ENCODE measurements at places on chromosomes 1 and 21. TPM values are rescaled to one million over a fixed set of nuclear protein-coding genes. Genes with fewer than 3 reads are reported as not detected.

The OR10J1 gene
- polyA plus RNA-seq: not detected

The SLC16A4 gene
- polyA plus RNA-seq: 8.5 TPM

- DNase-seq: no peak
Measured at GRCh38 chr1:18643154-18644012, 12.7 kb downstream of the PAX7 start.

- no peak for DNase-seq
Measured at GRCh38 chr1:22676916-22677583, 24.0 kb downstream of the C1QB start.

The SPATA46 gene
- not detected for polyA plus RNA-seq

DNA sequence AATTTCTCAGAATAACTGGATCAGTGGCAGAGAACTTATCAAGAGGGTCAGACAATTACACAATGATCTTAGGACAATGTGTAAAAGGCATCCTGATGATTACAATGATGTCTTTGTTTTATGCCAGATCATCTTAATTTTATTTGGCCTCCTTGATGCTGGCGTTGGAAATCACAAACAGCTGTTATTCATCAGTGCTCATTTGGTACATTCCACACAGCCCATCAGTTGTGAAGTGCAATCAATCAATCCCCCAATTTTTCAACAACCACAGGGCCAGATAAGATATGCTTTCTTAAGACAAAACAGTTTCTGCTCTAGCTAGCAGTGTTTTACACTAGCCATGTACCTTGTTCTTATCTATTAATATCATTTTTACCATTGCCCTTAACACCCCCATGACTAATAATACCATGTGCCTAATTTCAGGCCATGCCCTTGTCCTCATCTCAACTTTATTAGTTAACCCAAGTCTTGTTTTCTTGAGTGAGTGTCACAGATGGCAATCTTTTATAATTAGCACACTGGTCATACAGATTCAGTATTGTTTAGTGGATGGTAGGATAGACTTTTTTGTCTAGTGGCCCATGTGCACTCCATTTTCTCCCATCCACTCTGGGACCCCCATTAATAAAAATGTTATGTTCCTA, 40.8 kb upstream of the COL24A1 start:
- peak; percentile 90 for DNase-seq

DNA sequence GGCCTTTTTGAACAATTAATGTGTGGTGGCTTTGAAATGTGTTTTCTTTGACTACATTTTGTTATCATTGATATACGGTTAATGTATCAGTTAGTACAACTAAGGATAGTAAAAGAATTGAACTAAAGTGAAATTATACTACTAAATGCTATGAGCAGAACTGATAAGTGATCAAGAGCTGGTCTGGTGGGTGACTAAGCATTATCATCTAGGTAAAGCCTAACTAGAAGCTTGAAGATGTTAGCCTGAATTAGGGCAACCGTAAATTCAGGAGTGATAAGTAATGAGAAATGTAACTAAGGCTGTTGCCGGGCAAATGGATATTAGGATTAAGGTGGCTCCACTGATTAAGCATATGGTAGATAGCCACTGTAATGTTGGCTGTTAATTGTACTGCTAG, 16.0 kb upstream of the GCLM start:
- no peak for DNase-seq

DNA sequence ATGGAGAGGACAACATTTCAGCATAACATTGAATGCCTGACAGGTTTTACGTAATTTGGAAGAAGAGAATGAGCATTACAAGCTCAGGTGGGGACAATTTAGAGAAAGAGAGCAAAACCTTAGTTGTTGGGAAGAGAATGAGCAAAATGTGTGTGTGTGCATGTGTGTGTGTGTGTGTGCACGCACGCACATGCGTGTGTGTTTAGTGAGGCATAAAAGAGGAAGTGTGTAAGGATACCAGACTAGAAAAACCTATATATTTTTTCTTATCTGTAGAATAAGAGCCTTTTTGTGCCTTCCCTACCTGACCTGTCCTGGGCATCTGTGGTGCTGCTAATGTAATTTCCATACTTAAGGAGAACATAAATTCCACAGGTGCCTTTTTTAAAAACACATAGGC, 99.0 kb upstream of the PLXNA2 start:
- no peak for DNase-seq
